ENCODE measurements at places on chromosomes 16 and 17.

- no peak for DNase-seq
These were observed 234.1 kb upstream of the IRX5 start for GRCh38 chr16:54696522-54696921.

DNA sequence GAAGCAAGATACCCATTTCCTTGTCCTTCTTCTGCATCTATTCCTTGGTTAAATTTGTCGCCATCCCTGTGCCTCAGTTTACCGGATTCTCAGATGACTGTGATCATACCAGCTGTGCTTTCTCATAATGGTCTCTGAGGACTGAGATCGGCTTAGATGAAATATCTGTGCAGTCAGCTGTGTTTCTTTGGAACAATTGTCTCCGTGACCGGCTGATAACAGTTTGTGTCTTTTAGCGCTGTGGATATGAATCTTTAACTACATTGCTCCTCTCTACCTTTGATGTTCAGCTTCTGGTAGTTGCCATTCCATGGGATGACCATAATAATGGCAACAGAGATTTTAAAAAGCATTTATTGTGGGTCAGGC lies 473 bp downstream of the FTO start:
- no peak for DNase-seq

- DNase-seq: no peak
These were observed 10.6 kb downstream of the ZNF668 start for GRCh38 chr16:31063495-31063842.

DNA sequence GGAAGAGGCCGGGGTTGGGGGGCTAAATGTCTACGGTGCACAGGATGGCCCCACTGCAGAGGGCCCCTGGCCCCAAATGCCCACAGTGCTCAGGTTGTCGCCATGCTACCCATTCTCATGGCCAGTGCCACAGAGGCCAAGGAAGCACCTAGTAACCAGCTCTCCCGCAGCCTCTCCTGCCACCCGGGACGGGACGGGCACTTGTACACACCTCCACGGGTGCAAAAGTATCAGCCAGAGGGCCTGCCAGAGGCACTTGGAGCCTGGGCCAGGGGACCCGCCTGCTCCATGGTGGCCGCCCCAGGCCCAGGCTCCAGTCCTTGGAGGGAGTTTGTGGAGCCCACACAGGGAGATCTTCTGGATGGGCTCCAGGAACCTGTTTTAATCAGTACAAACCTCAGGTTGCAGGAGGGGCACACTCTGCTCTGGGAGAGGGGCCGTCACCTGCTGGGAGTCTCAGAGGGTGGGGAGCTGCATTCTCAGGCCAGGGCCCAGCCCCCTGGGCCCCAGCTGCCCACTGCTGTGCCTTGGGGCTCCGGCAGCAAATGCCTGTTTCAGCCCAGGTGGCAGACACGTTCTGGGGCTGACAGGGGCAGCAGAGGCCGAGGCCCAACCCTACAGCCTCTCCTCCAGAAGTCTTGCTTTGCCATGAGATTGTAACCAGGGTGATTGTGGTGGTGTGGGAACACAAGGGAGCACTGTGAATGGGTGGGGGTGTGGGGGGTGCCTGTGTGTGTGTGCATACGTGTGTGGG lies 7.9 kb downstream of the TPSD1 start:
- no peak for DNase-seq
